Kidney glomerular epithelial cell (primary cell): ENCODE measurements at places on chromosomes 16 and 17.

DNA sequence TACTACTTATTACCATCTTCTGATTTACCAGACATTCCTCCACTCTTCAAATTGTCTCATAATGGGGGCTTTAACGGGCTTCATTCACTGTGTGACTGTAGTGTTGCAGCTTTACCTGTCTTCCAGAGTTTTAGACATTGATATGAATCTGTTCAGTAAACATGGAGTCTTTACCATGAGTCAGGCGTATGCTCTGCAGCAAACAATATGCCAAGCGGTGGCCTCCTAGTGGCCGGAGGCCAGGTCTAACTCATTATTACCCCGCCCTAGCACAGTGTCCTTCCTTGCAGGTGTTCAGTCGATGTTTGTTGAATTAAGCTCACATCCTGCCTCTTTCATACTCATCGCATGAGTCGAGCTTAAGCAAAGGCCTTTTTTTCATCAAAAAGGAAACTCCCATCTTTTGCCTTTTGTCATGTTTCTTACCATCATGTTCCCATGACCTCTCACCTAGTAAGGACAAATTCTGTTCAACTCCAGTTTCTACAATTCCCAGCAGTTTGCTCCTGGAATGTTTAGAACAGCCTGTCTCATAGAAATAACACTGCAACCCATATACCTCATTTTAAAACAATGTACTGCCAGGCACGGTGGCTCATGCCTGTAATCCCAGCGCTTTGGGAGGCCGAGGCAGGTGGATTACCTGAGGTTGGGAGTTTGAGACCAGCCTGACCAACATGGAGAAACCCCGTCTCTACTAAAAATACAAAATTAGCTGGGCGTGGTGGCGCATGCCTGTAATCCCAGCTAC, 39.4 kb downstream of the TUBD1 start:
- DNase-seq = peak; percentile 95

GRCh38 chr17:78979780-78980623, at the start of gene LGALS3BP:
LGALS3BP (minus strand) TSS chr17:78979923; CDS start chr17:78977191, 2,732 bp downstream.
- DNase-seq = peak; percentile 85

- DNase-seq = no peak
Measured at GRCh38 chr17:14428648-14429029, 127.8 kb downstream of the HS3ST3B1 start.

GRCh38 chr16:14117051-14117450, 45.9 kb downstream of the MRTFB start:
- no peak for DNase-seq

- DNase-seq = no peak
Measured at GRCh38 chr16:88458039-88458772, 5.1 kb downstream of the ZFPM1 start.

DNA sequence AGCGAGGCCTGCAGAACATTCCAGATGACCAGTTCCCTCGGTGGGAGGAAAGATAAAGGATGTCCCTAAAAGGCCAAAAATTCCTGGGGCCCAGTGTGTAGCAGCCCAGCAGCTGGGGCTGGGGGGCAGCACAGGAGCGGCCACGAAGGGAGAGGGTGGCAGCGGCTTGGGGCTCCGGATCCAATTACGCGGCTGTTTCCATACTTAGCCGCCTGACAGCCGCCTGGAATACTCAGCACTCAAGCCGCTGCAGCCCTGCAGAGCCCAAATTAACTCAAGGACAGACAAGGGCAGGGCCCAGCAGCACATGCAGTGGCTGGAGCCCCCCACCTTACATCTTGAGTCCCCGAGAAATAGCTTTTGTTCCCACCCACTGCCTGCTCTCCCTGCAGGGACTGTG, 1.3 kb downstream of the SRL start:
- DNase-seq = no peak

DNA sequence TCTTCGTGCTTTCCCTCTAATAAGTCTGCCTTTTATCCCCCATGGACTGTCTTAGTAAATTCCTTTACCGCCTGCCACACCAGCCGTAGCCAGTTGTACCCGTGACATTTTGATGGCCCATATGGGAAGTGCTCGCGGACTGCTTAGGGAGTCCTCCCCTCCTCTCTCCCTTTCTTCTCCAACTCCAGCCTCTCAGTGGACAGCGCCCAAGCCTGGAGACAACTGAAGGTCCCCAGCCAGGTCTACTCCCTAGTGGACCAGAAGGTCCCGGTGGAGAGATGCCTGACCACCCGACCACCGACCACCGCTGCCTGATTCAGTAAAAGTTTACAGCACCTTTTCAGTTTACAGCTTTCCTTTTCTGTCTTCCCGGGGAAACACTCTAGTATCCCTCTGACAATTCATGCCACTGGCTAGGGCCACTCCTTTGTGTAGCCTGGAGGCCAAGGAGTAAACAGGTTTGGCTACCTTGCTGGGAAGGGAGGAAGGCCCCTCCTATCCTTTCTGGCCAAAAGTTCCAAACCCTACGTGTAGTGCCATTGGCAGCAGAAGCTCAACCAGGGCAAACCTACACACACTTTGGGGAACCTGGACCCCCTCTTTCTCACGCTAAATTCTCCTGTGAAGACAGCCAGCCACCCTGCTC, 18.0 kb downstream of the CTRB2 start:
- DNase-seq = no peak

DNA sequence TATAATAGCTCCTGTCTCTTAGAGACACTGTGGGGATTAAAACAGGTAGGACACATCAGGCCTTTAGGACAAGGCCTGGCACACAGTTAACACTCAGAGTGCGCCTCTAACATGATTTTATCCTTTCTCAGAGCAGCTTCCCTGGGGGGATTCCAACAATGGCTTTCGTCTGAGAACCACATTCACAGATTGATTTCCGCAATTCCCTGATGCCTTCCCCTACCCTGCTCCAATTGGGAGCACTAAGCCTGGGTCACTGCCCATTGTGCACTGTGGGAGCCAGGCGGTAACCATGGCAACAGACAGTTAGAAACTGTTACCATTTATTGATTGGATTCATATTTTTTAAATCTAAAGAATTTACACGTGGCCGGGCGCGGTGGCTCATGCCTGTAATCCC, 5.9 kb upstream of the ALKBH5 start:
- no peak for DNase-seq

DNA sequence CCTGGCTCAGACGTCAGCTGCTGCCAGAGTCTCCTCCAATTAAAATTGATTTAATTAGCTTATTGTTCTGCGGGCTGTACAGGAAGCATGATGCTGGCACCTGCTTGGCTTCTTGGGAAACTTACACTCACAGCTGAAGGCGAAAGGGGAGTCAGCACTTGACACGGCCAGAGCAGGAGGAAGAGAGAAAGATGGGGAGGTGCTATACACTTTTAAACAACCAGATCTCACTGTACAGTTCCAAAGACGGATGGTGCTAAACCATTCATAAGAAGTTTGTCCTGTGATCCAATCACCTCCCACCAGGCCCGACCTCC, 1.4 kb upstream of the PRDM7 start:
- no peak for DNase-seq

DNA sequence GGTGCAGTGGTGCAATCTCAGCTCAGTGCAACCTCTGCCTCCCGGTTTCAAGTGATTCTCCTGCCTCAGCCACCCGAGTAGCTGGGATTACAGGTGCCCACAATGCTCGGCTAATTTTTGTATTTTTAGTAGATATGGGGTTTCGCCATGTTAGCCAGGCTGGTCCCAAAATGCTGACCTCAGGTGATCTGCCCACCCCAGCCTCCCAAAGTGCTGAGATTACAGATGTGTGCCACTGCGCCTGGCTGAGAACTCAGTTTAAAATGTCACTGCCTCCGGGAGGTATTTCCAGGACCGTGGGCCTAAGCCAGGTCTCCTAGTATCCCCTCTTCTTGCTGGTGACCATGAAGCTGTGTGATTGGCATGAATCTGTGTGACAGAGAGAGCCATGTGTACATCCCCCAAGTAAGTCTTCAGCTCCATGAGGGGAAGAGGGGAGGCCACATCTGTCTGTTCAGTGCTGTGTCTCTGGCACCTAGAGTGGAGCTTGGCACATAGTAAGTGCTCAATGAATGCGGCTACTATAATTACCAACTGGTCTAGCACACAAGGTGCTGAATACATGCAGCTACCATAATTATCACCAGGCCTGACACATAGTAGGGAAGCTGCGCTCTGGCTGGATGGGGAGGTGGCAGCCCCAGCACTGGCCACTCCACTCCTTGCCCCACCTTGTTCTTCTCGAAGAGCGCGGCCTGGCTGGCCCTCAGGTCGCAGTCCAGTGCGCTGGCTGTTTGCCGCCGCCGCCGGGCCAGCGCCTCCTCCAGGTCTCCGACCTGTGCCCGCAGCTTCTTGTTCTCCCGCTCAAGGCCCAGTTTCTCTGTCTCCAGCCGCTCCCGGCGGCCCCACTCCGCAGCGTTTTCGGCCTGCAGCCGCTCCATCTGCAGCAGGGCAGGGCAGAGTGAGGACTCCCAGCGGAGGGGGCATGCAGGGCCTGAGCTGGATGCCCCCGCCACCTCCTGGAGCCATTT, 18.7 kb downstream of the CCDC102A start:
- no peak for DNase-seq

DNA sequence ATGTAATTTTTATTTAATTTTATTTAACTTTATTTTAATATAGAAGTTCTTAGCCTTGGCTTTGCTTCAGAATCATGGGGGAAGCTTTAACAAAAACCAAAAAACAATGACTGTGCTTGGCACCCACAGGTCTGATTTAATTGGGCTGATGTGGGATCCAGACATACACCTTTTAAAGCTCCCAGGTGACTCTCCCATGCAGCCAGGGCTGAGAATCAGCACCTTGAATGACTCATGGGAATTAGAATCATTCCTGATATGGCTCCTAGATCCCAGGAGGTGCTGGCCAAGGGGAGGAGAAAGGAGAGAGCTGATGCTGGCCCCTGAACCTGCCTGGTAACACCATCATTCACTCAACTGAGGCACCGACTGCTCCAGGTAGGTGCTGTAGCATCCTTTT, 240.7 kb downstream of the PARN start:
- no peak for DNase-seq

DNA sequence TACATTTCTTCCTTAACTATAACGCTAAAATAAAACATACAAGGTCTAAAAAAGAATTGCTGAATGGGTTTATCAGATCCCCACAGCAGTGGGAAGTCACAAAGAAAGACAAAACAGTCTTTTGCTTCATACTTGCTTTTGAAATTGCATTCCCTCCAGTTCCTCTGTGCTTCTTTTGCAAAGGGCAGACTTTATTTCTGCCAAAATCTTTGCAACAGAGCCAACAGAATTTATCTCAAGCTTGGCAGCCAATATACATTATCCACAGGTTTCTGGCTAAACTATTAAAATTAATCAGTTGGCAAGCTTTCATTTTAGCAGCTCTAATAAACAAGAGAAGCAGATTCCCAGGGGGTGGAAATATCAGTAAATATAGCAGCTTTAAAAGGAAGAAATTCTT, 378.9 kb upstream of the CA10 start:
- DNase-seq = no peak

DNA sequence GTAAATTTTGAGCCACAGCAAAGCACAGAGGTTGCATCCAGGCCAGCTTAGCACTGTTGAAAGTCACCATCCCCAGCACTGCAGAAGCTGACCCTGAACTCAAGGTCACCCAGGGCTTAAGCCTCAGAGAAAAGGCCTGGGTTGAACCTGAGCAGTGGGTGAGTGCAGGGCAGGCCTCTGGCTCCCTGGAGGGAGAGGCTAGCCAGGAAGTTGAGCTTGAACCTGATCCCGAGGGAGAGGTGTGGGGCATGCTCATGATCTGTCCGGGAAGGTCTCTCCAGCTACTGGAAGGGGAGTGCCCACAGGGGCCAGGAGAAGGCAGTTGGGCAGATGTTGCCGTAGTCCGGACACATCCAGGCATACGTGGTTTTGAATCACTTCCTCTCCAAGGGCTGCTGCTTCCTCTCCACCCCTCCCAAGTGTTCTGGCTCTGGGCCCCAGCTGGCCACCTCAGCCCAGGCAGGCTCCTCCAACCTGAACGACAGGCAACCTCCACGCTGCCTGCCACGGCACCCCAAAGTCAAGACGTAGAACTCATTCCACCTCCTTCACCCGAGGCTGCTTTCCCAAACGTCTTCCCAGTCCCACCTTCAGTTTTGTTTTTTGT, 18.4 kb downstream of the CARHSP1 start:
- peak; percentile 14 for DNase-seq

DNA sequence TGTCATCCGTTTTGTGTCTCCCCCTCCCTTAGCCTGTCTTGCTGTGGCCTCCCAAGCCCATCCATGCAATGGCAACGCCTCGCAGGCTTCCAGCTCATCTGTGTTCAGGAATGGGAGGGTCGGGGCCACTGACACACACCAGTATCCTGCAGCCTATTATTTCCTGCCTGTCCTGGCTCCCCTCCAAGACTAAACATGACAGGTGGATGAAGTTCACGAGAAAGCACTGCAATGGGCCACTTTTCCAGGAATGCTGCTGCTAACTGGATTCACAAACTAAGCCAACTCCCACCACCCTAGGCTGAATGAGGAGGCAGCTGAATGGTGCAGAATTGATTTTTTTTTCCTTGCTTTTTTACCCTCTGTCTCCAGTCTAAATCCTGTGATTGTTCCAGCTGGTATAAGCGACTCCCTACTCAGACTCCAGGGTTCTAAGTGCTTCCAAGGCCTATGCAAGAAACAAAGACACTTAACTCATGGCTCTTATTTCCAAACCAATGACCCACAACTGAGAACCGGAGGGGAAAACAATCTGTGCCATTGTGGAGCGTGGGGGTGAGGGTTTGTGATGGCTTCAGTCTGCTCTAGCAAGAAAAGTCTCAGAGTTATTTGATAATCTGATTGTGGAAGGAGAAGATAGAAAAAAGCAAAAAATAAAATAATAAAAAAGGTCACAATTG, 23.3 kb downstream of the TMEM100 start:
- DNase-seq = no peak

GRCh38 chr17:73533781-73534180, 110.5 kb downstream of the SDK2 start:
- DNase-seq = no peak

DNA sequence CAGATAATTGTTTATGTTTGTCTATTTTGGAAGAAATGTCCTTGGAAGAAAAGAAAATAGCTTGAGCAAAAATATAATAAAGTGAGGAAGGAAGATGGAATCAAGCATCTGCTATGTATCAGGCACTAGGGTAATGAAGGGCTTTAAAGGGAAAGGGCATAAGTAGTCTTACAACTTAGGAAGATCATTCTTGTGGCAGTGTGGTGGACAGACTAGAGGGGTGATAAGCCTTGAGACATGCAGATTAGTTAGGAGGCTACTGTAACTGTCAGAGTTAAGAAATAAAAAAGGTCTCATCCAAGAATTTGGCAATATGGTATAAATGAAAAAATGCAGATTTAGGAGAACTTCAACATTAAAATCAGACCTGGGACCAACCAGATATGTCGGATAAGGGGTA, 14.9 kb downstream of the FAM222B start:
- no peak for DNase-seq

- no peak for DNase-seq
Measured at GRCh38 chr17:43562679-43563599, 16.8 kb upstream of the ETV4 start.
